ENCODE measurements at places on chromosomes 4 and X.

- no peak for DNase-seq
Observed at GRCh38 chr4:141080668-141081067, 52.6 kb downstream of the RNF150 start.

DNA sequence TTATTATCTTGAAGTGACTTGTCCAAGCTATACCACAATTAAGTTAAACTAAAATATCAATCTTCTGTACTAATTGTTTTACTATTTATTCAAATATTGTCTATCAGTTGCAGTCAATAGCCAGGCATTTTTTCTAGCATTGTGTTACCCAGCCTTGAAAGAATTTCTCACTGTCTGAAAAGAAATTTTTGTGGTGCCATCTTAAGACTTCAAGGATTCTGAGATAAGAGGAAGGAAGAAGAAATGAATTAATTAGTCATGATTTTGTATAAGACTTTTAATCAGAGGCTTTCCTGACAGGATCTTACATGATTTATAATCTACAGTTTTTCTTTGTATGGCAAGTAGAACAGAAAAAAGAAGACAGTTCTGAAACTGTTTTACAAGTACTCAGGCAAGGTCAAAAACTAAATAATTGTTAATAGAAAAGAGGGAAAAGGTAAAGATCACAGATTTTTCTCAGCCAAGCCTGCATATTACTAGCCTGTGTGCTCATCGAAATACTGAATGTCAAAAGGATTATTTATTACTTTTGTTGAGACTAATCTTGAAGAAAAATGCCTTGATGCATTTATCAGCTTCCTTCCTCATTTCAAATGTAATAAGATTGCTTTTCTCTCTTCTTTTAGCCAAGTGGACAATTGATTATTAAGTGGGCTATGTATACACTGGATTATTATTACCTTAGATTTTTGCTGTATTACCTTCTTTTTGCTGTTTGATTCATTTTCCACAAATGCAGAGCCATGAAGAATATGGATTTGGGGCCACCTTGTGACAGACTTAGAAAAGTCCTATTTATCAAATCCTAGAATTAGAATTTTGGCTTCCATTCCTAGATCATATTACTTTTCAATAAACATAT lies 53.8 kb downstream of the CXCL1 start:
- DNase-seq = no peak

GRCh38 chr4:121898150-121898549 lies 27.9 kb upstream of the BBS7 start:
- no peak for DNase-seq

- no peak for DNase-seq
Observed at GRCh38 chr4:77805840-77806239, 13.3 kb downstream of the CNOT6L start.
